ENCODE measurements at places on chromosomes 2 and 18. TPM values are rescaled to one million over a fixed set of nuclear protein-coding genes. Genes with fewer than 3 reads are reported as not detected.

GRCh38 chr2:74291886-74292621 is 51.2 kb downstream of the SLC4A5 start:
- H3K27ac ChIP-seq, result peak overlapping the region; percentile 48
- H3K36me3 ChIP-seq, result no peaks in the 10 kb centered on the region
- no peak overlapping the region for H3K4me3 ChIP-seq
- peaks cover 20% of the 10 kb centered on the region for H3K4me1 ChIP-seq

DNA sequence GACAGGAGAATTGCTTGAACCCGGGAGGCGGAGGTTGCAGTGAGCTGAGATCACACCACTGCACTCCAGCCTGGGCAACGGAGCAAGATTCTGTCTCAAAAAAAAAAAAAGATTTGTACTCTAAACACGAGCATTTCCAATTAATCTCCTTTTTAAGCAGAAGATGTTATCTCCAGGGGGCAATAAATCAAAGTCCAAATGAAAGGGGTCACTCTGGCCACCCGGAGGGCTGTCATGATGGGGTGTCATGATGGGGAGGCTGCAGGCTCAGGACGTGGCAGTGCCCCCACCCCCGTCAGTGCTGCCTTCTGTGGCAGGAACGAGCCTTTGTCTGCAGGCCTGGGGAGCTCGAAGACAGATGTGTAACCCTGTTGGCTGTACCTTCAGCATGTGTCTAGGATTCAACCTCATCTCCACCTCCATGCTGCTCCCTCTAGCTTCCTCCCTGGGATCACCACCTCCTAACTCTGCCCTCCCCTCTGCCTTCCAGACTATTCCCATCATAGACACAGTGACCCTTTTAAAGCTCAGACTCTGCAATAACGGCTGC is 76.9 kb upstream of the YWHAQ start:
- H3K4me1 ChIP-seq, result peaks cover 35% of the 10 kb centered on the region
- H3K27me3 ChIP-seq, result no peaks in the 10 kb centered on the region
- H3K4me3 ChIP-seq, result no peak overlapping the region
- DNase-seq, result no peak
- no peak overlapping the region for H3K27ac ChIP-seq

DNA sequence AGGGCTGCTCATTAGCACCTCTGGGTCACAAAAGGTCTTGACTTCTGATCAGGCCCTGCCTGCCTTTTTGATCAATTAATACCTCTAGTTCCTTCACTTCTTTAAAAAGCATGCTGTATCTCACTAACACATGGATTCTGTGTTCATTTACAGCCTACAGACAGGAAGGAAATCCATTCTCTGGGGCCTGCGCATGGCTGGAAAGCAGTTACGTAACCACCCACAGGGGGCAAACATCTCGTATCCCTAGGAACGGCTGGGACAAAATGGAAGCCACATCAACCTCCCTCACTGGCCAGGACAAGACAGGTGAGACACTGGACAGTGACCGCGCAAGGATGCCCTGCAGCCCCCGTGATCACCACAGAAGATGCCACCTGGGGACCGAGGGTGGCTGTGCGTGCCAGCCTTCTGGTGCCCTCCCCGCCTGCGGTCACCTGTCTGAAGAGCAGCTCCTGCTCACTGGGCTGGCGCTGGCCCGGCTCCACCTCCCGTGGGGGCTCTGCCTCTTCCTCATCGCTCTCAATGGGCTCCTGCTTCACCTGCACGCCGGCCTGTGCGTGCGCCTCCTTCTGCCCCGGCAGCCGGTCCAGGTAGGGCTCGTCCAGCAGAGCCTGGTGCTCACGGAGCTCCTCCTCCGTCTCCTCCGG is 266.9 kb downstream of the TWIST2 start:
- H3K27me3 ChIP-seq, result no peaks in the 10 kb centered on the region
- no peak overlapping the region for H3K27ac ChIP-seq
- peaks cover 3% of the 10 kb centered on the region for H3K36me3 ChIP-seq
- no peak overlapping the region for H3K4me3 ChIP-seq
- peaks cover 19% of the 10 kb centered on the region for H3K4me1 ChIP-seq

- H3K36me3 ChIP-seq, result peaks cover 26% of the 10 kb centered on the region
- DNase-seq, result peak; percentile 23
- peak overlapping the region; percentile 29 for H3K4me3 ChIP-seq
- H3K4me1 ChIP-seq, result peaks cover 75% of the 10 kb centered on the region
- H3K27me3 ChIP-seq, result peaks cover 2% of the 10 kb centered on the region
These were observed 368.7 kb upstream of the ID2 start for GRCh38 chr2:8312861-8313830.

GRCh38 chr2:70766357-70767078 is 1.5 kb downstream of the ADD2 start:
- H3K36me3 ChIP-seq, result no peaks in the 10 kb centered on the region
- DNase-seq, result no peak
- no peak overlapping the region for H3K27ac ChIP-seq

MARCO gene
- not detected for total RNA-seq

DNA sequence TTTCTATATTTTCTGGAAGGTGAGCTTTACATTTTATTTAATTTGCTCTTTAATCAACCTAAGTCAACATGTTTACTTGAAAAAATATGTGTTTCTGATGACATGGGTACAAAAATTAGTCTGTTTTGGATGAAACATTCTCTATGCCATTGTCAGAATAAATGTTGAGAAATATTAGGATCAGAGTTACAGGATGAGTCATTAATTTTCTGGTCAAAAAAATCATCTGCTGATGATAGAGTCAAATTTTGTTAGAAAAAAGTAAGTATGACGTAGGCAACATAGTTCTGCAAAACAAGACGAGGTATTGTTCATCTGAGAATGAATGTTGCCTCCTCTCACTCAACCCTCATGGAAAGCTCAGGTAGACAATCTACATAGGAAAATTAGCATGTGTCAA is 107.6 kb upstream of the CAVIN2 start:
- no peak overlapping the region for H3K27ac ChIP-seq
- H3K36me3 ChIP-seq, result no peaks in the 10 kb centered on the region
- no peaks in the 10 kb centered on the region for H3K4me1 ChIP-seq
- H3K4me3 ChIP-seq, result no peak overlapping the region

C2orf66 gene
- total RNA-seq, result 0.13 TPM

MC4R gene
- not detected for total RNA-seq

DNA sequence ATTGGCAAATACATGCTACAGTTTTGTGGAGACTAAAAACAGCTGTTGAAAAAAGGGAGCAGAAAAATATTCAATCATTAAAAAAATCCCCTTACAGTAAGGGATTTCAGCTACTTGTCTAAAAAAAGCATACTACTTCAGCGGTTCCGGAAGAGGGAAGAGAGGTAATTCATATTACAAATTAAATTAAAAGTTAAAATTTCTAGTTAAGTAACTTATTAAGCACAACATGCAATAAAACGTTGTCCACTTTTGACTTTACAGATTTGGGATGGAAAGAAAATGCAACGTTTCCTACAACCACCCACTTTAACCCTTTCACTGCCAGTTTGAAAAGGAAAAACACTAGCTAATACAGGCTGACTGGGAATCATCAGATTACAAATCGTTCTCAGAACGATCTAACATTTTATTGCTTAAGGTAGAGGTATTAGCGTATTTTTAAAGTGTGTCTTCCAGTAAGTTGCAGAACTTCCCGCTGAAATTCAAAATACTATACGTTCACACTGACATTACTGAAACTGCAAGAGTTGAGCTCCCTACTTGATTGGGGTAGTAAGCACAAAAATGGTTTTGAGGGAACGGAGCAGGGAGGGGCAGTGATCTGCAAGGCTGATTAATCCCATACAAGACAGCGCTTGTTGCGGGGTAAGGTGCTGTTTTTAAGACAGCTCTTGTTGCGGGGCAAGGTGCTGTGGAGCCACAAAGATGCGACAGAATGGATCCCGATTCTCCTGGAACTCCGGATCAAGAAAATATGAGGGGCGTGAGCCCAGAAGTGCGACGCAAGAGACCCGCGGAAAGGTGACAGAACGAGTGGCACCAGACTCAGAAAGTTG is 743 bp downstream of the HADHA start:
- H3K36me3 ChIP-seq, result peaks cover 4% of the 10 kb centered on the region
- H3K4me1 ChIP-seq, result peaks cover 50% of the 10 kb centered on the region
- H3K27ac ChIP-seq, result peak overlapping the region; percentile 100

GRCh38 chr2:156311976-156312375 is 20.5 kb downstream of the NR4A2 start:
- DNase-seq, result no peak
- no peak overlapping the region for H3K27ac ChIP-seq
- peaks cover 41% of the 10 kb centered on the region for H3K27me3 ChIP-seq
- no peaks in the 10 kb centered on the region for H3K36me3 ChIP-seq
- H3K4me1 ChIP-seq, result no peaks in the 10 kb centered on the region

DNA sequence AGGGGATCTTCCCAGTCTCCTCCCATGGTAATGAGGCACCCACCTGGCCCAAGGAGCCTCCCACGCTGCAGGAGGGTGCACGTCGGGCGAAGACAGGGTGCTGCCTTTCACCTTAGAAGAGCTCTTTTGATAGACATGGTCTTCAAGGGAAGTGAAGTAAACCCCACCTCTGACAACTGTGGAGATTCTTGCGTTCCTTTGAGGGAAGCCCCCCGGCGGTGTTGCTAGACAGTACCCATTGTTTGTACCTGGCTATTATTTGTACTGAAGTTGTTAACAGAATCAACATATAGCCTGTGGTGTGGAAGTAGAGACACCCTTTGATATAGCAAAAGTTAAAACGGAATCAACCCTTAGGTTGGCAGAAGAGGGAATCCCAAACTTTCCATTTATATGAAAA is 648.0 kb downstream of the GALR1 start:
- H3K4me1 ChIP-seq, result peaks cover 6% of the 10 kb centered on the region
- H3K4me3 ChIP-seq, result no peak overlapping the region
- no peak overlapping the region for H3K27ac ChIP-seq
- DNase-seq, result no peak

DNA sequence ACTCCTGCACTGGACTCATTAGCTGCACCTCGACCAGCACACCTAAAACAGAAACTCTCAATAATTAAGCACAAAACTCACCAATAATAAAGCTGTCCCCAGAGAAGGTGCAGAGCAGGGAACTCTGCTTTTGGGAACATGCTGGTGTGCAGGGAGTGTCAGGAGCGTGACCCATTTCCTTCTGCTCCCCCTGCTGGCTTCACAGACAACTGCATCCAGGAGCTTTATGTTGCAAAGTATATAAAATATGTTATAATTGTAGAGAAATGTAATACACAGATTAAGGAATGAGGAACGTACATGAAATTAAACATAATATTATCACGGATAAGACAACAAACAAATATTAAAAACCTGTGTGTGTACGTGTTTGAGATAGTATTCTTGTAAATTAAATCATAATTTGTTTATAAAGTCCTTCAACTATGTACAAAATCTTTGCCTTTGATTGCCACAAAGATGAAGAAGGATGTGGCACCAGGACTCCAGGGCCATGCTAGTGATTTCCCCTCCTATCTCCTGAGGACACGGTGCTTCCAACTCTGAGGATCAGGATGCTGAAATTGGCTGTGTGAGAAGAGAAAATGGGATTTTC is 68.6 kb upstream of the MAL start:
- peaks cover 30% of the 10 kb centered on the region for H3K27me3 ChIP-seq
- no peaks in the 10 kb centered on the region for H3K4me1 ChIP-seq
- H3K36me3 ChIP-seq, result no peaks in the 10 kb centered on the region
- no peak overlapping the region for H3K27ac ChIP-seq
- no peak overlapping the region for H3K4me3 ChIP-seq

DNA sequence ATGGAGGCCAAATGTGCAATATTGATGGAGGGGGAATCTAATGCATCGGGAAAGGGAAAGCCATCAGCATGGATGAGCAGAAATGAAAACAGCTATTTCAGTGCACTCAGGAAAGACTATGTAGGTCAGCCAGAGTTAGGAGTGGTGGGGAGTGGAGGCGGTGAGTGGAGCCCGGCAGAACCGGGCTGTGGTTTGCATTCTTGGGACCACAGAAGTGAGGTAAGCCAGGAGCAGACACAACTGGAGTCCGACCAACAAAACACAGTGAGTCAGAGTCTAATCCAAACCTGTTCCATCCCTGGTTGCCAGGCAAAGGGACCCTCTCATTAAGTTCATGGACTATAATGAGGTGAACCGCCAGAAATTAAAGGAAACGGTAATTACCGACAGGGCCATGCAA is 61.1 kb upstream of the RAB12 start:
- no peak for DNase-seq
- H3K27me3 ChIP-seq, result peaks cover 7% of the 10 kb centered on the region
- no peaks in the 10 kb centered on the region for H3K36me3 ChIP-seq
- no peak overlapping the region for H3K4me3 ChIP-seq

STPG4 gene
- total RNA-seq, result not detected

DNA sequence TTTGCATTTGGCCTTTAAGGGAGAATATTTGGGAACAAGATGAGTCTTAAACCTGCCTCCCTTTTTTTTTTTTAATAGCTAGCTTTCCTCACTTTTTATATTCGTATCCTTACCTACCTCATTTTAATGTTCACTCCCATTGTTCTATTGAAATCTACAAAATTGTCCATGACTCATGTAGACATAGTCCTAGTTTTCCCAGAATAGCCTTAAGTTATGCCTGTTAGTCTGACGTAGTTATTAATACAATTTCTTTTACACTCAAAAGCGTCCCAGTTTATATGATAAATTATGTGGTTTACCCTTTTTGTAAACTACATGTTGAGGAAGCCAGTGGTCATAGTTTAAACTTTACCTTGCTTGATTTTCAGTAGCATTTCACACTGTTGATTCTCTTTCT is 73.4 kb downstream of the UBR3 start:
- no peaks in the 10 kb centered on the region for H3K27me3 ChIP-seq
- no peak for DNase-seq
- peaks cover 3% of the 10 kb centered on the region for H3K4me1 ChIP-seq

DNA sequence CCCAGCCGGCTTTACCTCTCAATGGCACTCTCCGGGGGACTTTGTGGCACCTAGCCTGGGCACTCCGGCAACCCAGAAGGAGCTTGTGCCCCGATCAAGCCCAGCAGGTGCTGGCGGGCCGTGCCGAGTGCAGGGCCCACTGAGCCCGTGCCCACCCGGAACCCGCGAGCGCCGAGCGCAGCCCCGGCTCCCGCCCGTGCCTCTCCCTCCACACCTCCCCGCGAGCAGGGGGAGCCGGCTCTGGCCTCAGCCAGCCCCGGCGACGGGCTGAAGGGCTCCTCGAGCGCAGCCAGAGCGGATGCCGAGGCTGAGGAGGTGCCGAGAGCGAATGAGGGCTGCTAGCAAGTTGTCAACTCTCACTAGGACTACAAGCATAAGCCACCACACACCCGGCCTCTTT is 136.9 kb downstream of the COMMD1 start:
- peaks cover 17% of the 10 kb centered on the region for H3K36me3 ChIP-seq
- no peaks in the 10 kb centered on the region for H3K27me3 ChIP-seq
- no peak overlapping the region for H3K4me3 ChIP-seq

DNA sequence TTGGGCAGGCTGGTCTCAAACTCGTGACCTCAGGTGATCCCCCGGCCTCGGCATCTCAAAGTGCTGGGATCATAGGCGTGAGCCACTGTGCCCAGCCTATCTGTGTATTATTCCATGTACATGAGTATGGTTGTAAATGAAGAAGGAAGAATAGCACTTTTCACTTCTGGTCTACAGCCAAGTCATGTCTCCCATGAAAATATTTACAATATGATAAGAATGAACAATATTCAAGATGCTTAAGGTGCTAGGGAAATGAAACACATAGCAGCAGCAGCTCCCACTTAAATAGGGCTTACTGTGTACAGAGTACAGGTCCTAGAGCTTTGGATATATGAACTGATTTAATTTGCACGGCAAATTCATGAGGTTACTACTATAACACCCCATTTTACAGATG is 70.3 kb upstream of the COL5A2 start:
- no peak overlapping the region for H3K27ac ChIP-seq
- no peak overlapping the region for H3K4me3 ChIP-seq
- no peaks in the 10 kb centered on the region for H3K4me1 ChIP-seq
- no peak for DNase-seq
- no peaks in the 10 kb centered on the region for H3K36me3 ChIP-seq
- no peaks in the 10 kb centered on the region for H3K27me3 ChIP-seq

GRCh38 chr2:240230291-240230931 is 90.0 kb upstream of the OTOS start:
- H3K4me1 ChIP-seq, result peaks cover 2% of the 10 kb centered on the region
- no peaks in the 10 kb centered on the region for H3K36me3 ChIP-seq
- no peaks in the 10 kb centered on the region for H3K27me3 ChIP-seq
- DNase-seq, result no peak
